ENCODE measurements at places on chromosomes 3 and 15.

- DNase-seq, result no peak
Observed at GRCh38 chr3:120440762-120441161, 10.0 kb downstream of the FSTL1 start.

GRCh38 chr3:170352936-170353335 is 4.6 kb upstream of the SKIL start:
- DNase-seq, result no peak

DNA sequence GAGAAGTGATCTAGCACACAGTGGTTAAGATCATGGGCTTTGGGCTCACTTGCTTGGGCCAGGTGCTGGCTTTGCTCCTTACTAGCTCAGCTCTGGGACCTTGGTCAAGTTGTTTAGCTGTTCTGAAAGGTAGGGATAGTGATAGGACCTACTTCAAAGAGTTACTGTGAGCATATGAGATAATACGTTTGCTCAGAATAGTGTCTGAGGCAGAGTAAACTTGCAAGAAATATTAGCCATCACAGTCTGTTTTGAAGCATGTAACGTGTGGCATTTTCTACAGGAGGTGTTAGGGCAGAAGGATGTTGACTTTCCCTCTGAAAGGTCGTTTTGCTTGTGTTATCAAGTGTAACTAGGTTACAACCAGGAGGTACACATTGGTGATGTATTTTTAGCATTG is 34.5 kb upstream of the NFKBIZ start:
- no peak for DNase-seq

- DNase-seq, result no peak
Observed at GRCh38 chr3:155047672-155048071, 32.4 kb upstream of the MME start.

DNA sequence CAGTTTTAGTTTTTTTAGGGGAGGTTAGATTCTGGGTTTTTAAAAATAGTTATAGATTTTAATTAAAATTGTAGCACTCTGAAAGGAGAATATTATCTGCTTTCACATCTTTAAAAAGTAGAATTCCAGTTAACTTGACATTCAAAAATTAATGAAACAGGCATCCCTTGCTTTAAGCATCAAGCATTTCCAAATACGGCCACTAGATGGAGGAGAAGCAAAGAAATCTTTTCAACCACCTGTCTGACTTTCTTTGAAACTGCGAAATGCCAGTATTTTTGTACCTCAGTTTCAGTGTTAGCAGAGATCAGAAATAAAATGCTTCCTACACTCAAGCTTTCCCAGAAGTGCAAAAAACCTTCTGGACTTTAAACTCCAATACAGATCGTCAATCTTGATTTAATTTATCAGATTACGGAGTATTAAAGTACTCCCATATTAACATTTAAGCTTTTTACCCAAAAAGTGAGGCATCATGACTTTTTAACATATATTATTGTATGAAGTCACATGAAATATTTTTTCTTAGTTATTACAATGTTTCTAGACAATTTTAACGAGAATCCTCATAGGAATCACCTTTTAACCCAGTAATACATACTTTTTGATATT is 153.3 kb downstream of the P3H2 start:
- no peak for DNase-seq

- DNase-seq, result no peak
Observed at GRCh38 chr3:38627956-38628355, 21.5 kb downstream of the SCN5A start.

DNA sequence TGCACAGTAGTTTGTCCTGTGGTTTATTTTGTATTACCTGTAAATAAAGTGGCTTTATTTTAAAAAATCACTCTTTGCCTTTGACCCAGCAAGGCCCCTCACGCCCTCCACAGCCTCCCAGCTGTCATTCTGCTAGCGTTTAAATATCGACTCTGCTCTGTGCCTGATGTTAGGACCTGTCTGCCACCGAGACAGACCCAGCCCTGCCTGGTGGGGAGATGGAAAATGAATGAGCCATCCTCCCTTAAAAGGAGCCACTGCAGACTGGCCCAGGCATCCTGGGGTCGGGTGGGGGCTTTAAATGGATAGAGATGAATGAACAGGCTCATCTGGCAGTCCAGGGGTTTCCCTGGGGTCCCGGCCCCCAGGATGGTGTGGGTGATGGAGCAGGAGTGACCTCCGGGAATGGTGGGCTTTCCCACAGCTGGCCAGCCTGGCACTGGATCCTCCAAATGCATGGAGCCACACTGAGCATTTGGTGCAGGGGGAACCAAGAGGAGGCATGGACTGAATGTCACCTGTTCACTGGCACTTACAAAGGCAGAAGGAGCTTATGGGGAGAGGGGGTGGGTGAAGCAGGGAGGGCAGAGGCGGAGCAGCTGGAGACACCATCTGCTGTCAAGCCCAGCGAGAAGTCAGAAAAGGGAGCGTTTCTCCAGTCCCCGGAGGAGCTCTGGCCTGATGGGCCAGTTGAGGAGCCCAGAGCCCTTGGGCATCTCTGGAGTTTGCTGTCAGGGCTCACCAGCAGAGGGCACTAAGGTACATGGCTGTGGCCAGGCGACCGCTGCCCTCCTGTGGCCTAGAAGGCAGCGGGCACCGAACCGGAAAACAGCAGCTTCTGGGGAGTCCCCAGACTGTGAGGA is 11.9 kb downstream of the GRM2 start:
- peak; percentile 75 for DNase-seq

DNA sequence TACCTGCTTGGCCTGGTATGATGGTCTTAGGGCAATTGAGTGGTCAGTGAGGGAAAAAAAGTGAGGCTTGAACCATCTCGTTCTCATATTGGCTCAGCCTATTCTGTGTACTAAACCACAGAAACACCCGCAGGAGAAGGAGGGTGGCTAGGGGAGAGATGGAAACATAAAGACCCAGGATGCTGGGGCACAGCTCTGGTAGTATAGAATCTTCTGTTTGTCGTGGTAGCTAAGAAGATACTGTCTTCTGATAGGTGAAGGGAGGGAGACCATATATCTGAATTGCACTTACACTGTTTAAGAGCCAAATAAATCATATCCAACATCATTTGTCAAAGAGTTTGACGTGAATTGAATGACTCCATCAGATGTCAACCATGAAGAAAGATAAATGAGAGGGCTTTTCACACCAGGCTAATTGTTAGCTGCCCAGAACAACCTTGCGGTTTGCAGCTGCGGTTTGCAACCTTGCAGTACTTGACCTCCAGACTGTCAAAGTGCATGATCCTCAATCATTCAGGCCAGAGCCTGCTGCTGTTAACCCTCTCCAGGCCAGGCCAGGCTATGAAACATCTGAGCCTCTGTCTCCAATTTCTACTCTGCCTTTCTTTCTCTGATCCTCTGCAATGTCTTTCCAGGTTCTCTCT is 40.9 kb upstream of the PIK3R4 start:
- no peak for DNase-seq
